ENCODE measurements at places on chromosomes 16 and 17.

- DNase-seq, result no peak
Measured at GRCh38 chr17:75552425-75553294, 27.2 kb downstream of the LLGL2 start.

- DNase-seq, result peak; percentile 29
Measured at GRCh38 chr17:27756467-27757371, 43.6 kb downstream of the NOS2 start.

DNA sequence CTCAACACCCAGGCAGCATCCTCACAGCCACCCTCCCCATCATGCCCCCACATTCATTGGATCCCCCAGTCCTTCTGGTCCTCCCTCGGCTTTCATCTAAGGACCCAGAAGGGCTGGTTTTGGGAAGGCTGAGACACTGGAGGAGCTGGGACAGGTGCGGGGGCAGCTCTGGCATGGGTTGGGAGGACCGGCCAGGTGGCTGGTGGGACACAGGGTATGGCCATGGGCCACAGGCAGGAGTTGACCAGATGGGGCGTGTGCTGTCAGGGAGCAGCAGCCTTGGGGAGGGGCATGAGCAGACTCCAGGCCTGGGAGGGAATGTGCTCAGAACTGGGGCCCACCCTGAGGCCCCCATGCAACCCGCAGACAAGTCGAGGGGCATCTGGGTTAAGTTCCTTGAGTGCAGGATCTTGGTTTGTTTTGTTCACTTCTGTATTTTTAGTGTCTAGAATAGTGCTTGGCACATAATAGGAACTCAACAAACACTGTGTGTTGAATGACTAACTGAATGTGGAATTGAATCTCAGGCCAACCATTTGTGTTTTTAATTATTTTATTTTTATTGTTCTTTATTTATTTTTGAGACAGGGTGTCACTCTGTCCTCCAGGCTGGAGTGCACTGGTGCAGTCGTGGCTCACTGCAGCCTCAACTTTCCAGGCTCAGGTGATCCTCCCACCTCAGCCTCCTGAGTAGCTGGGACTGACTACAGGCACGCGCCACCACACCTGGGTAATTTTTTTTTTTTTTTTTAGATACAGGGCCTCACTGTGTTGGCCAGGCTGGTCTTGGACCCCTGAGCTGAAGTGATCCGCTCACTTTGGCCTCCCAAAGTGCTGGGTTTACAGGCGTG, 5.6 kb downstream of the P2RX1 start:
- DNase-seq, result no peak

DNA sequence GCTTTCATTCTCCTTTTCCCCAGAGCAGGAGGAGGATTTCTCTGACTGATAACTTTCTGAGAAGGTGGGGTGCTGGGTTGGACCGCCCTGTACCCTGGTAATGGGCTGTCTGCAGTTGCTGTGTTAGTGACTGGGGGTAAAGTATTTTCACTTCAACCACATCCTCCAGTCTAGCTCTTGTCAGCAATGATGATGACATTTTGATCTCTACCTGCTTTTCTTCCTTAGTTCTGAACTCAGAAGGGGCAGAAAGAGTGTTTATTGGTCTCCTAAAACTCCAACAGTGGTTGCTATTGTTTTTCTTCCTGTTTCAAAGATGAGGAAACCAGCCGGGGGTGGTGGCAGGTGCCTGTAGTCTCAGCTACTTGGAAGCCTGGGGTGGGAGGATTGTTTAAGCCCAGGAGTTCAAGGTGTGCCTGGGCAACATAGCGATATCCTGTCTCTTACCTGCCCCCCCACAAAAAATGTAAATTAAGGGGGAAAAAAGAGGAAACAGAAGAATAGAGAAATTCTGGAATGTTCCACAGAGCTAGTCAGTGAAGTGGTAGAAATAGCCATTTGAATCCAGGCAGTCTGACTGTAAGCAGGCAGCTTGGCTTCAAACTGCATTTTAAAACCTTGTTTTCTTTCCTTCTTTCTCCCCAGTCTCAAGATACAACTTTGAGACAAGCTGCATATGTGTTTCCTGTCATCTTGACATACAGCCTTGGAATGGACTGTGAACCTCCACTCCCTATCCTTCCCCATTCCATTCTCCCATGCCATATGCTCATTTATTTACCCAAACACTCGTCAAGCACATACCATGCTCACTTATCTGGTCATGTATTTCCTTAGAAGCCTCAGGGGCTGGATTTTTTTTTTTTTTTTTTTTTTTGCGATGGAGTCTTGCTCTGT, 3.3 kb upstream of the N4BP1 start:
- no peak for DNase-seq

DNA sequence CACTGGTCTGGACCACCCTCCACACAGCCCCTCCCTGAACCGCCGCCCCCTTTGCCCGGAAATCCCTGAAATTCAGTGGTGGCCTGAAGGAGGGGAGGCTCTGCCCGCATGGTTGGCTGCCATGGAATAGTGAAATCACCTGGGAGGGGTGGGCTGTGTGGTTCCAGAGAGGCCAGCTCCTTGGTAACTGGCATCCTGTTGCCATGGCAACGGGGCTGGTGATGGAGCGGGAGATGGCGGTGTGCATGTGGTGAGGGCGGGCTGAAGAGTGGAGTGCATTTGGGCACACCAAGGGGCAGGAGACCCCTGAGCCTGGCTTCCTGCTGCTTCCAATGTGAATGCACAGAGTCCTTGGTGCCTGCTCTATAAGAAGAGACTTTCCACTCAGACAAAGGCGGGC, 2.4 kb downstream of the EFNB3 start:
- no peak for DNase-seq

DNA sequence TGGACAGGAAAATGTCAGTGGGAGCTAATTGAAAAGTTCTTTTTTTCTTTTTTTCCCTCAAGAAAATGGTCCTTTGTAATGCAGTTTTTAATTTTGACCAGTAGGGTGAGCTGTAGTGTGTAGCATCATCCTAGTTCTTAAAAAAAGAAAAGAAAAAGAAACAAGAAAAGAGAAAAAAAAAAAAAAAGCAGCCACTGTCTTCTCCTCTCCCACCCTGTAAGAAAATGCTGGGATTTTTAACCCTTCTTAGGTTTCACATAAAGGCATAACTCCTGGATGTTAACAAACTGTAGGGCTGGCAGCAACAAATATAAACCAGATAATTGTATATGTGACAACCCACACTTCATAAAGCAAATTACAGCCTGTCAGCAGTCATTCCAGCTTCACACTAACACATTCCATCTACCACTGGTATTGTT, 78.1 kb downstream of the SKAP1 start:
- DNase-seq, result no peak

DNA sequence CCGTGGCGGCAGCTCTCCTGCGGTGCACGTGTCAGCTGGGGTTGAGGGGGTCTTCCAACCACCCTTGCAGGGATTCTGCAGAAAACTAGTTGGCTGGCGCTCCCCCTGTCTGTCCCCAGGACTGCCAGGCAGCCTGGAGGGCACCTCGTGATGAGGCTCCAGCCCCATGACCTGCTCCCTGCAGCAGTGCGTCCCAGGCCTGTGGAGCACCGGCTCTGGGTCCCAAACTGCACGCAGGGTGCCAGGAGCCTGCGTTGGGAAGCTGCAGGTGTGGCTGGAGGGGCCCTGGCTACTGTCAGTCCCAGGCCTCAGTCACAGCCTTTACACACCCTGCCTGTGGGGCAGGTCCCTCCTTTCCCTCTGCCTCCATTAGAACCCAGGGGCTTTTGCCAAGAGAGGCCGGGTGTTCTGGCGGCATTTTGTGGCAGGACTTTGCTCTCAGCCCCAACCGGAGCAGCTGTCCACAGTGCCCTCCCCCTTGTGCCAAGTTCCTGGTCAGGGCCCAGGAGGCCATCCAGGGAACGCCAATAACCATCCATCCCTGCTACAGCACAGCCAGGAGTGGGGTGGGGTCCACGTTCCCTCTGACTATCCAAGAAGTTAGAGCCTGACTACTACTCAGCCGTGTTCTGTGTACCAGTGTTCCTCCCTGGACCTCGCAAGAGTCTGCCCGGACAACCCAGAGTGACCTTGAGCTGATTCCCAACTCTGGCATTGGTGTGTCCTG, 9.2 kb downstream of the CHMP6 start:
- no peak for DNase-seq

DNA sequence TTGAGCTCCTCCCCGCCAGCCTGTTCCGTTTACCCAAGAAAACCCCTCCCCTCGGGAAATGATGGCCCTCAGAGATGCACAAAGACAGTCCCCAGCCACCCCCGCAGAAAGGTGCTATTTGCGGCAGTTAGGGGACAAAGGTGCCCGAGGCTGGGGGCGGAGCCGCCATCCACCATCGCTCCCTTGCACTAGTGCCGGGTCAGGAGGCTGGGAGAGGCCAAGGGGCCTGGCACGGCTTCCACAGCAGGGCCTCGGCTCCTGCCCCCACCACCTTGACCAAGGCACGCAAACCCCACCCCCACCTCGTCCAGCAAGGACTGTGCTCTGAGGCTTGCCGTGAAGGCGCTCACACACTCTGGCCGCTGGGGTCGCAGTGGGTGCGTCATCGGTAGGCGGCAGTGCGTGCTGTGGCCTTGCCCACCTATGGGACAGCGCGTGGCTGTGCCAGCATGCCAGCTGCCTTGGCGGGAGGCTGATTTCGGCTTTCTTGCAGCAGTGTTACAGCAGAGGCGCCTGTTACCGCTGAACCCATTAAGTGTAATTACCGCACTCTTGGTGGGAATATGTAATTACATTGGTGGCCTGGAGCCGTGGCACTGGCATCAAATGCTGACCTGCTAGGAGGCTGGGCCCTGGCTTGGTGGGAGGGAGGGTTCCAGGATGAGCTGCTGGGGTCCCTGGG, 31.8 kb downstream of the TPSG1 start:
- no peak for DNase-seq

DNA sequence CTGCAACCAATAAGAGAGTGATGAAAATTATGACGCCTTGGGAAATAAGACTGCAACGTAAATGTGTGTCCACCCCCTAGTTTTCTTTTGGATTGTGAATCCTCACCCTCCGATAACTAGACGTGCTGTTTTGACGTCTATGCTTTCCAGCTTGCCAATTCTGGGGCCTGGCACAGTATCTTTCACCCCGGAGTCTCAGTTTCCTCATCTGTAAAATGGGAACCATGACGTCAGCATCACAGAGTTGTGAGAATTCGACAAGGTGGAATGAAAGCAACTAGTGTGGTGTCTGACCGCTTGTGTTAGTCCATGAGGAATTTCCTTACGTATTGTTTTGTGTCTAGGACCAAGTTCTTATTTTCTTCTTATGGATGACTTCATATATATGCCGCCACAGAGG, 37.7 kb downstream of the WWOX start:
- no peak for DNase-seq

GRCh38 chr17:13415871-13416416, 185.8 kb downstream of the HS3ST3A1 start:
- no peak for DNase-seq

GRCh38 chr16:67397036-67397801, 3.9 kb upstream of the TPPP3 start:
- no peak for DNase-seq

- no peak for DNase-seq
Measured at GRCh38 chr16:450785-451512, 25.5 kb downstream of the RAB11FIP3 start.

GRCh38 chr16:75228143-75228976, 9.6 kb downstream of the CTRB1 start:
- DNase-seq, result no peak

DNA sequence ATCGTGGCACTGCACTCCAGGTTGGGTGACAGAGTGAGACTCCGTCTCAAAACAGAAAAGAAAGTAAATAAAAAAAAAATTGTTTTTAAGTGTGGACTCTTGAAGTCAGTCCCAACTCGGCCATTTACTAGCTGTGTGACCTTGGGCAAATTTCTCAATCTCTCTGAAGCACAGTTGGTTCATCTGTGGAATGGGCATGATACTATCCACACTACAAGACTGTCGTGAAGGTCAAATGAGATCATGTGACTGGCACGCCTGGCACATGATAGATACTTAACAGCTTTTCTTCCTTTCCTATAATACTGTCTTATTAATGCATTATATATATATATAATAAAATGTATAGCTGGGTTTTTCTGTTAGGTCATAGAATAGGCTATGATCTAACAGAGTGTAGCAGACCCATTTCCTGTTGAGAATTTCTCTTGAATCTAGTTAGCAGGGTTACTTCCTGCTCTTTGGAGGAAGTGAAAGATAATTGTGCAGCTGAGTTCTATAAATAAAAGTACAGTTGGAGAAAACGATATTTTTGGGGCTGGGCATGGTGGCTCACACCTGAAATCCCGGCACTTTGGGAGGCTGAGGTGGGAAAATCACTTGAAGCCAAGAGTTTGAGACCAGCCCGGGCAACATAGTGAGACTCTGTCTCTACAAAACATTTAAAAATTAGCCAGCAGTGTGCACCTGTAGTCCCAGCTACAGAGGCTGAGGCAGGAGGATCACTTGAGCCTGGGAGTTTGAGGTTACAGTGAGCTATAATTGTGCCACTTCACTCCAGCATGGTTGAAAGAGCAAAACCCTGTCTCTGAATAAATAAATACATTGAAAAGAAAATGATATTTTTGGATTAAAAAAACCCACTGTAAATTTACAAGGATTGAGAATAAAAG, 7.3 kb downstream of the MILR1 start:
- no peak for DNase-seq

- no peak for DNase-seq
Measured at GRCh38 chr16:12899529-12900143, 1.8 kb upstream of the SHISA9 start.

- DNase-seq, result no peak
Measured at GRCh38 chr17:34306466-34306865, 12.8 kb upstream of the CCL8 start.
